ENCODE measurements at places on chromosomes 4 and X.

- DNase-seq = no peak
Observed at GRCh38 chr4:147287588-147287890, 193.4 kb upstream of the EDNRA start.

- DNase-seq = no peak
Observed at GRCh38 chr4:25670991-25671390, 15.3 kb downstream of the SLC34A2 start.

GRCh38 chr4:36532670-36533379 is 251.4 kb downstream of the DTHD1 start:
- no peak for DNase-seq

DNA sequence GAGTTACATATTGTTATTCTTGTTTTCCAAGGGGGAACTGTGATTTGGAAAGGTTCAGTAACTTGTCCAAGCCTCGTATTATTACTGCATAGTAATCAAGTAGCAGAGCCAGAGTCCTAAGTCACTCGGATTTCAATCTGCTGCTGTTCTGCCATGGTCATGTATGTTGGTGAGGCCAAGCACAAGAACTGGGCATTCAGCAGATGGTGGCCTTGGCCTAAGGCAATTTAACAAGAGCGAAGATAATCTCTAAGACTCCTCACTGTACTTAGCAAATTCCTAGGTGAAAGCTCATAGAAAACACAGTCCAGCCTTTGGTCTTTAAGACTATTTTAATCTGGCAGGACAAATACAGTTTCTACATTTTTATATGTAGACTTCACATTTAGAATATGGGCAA is 64.8 kb downstream of the NDST3 start:
- no peak for DNase-seq

DNA sequence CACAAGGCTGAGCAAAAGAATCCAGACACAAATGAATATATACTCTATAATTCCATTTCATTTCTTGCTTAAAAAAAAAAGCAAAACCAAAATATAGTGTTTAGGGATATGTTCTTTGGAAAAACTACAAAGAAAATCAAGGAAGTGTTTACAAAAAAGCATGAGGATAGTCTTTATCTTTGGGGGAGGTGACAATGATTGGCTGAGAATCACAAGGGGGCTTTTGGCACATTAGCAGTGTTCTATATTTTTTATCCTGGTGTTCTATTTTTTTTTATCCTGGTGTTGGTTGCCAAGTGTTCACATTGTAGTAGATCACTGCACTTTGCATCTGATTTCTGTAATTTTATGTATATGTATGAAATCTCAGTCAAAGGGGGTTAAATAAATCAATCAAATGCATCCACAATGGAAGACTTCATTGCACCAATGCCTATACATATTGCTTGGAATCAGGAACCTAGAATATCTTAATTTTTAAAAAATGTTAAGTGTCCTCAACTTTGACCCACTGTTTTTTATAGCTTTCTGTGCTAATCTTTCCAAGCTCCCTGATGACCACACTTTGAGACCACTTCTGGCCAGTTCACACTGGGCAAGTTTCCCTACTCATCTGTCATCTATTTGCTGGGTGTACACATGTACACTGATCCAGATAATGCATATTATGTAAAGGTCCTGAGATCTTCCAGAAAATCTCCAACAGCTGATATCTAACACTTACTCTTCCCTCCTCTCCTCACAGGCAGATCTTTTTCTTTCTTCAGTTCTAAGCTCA is 3.7 kb downstream of the TBC1D9 start:
- DNase-seq = no peak

DNA sequence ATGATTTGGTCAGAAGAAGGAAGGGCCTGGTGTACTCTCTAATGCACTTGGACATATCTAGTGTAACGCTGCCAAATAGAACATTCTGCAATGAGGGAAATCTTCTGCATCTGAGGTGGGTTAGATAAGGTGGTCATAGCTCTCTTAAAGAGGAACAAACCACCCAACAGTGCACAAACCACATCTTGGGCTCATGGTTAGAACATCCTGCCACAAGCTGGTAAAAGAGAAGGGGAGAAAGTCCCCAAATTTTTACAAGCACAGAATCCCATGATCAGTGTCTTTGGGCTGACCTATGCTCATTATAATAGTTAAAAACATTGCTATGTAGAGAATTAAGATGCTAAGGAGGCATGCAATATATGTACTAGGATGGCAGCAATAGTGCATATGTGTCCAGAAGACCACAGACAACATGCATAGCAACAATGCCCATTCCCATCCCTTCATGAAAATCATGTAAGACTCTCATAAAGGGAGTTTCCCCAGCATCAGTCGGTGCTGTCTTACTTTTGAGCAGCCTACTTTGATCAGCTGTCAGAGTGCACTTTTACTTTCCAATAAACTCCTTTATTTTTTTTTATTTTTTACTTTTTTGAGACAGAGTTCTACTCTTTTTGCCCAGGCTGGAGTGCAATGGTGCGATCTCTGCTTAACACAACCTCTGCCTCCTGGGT is 99.7 kb upstream of the SLC7A11 start:
- no peak for DNase-seq

DNA sequence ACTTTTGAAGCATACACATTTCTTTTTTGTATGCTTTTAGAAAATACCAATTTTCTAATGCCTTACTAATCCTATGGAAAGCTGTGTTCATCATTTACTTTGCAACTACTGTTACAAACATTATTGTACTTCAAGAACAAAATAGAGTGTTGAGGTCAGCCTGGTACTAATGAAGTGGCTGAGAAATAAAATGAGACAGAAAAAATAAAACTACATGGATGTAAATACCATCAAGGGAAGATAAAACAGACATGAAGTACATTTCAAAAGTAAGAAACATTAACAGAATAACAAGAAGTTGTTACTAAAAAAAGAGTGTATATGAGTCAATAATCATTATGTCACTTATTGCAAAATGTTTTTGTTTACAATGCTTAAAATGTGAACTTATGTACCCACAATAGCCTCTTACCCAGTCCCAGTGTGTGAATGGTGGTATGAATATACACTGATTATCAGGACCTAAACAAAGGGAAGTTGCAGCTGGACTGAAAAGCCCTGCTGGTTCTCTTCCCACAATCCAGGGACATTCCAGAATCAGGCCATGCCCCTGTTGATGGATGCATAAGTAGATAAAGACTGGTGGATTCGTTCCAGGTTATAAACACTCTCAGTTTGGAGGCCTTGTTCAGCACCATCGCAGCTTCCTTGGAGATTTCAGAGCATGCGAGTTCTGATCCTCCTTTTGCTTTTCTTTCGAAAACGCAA is 2.4 kb upstream of the CSN3 start:
- no peak for DNase-seq

DNA sequence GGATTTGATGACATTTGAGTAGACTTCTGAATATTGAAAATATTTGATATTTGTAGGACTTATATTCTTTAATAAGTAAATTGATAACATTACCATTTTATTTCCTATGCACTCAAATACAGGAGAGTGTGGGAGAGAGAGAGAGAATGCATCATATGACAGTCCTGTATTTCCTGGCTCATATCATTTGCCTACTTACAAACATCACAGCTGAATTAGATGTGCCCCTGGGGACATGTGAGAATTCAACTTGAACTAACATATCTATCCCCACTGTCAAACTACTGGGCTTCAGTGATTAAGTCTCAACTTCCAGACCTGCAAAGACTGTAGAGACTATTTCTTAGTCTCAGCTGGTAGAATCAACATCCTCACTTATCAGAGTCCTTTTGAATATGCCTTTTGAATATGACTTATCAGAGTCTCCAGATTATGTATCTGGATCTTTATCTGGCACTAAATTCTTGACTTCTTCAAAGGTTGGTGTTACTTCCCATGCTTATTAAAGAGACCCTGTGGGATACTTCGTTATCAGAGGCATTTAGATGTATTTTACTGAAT is 75.5 kb downstream of the PABPC4L start:
- no peak for DNase-seq

DNA sequence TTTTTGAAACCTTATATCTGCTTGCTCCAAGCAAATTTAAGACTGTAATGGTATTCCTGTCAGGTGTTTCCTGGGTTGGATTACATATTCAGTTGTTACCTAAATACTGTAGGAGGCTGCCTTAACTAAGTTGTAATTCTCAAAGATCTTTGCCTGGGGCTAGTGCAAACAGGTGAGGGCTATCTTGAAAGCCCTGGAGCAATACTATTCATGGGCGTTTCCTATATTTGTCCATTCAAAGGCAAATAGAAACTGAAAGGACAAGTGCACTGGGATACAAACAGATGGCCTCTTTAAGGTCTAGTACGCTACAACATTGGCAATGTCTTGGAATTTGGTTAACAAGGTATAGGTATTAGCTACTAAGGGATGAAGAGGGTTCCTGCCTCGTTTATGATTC is 84.1 kb upstream of the CT45A1 start:
- no peak for DNase-seq

GRCh38 chr4:164933244-164933643 is 44.2 kb downstream of the TRIM61 start:
- DNase-seq = no peak

GRCh38 chr4:146981651-146982050 is 36.0 kb upstream of the TTC29 start:
- DNase-seq = no peak

GRCh38 chr4:40555176-40555900 is 74.3 kb downstream of the RBM47 start:
- DNase-seq = no peak

DNA sequence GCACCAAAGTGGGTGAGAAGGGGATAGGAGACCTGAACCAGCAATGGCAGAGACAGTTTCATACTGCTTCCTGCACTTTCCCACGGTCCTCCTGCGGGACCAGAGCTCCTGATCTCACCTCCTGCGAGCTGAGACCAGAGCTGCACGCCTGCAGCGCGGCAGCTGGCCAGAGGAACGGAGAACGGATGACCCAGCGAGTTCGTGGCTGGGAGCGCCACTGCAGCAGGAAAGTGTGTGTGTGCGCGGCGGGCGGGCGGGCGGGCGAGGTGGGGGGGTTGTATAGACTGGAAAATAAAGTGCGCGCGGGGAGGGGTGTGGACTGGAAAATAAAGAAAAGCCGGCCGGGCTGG is 16.5 kb downstream of the MCF2 start:
- no peak for DNase-seq

DNA sequence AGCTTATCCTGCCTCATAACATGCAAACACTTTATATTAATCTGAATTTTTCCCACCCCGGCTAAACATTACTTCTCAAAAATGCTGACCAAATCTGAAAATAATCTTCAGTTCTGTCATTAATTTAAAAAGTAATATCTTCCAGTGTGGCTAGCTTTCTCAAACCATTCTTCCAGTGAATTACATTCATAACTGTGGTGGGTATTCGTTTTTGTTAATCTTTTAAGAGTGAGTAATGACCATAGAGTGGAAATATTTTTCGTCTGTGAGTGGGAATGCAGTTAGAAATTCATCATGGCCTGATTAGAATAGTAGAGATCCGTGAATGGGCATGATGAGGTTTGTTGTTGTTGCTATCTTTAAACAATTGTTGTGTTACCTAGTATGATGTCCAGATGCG is 138.6 kb upstream of the SFRP2 start:
- no peak for DNase-seq

- no peak for DNase-seq
Observed at GRCh38 chr4:140615451-140615850, 46.7 kb upstream of the UCP1 start.

- DNase-seq = no peak
Observed at GRCh38 chr4:147994076-147994475, 262.2 kb downstream of the ARHGAP10 start.

- DNase-seq = no peak
Observed at GRCh38 chr4:77073106-77073809, 2.5 kb downstream of the CCNI start.

- DNase-seq = no peak
Observed at GRCh38 chr4:12734586-12734985, 749.6 kb downstream of the RAB28 start.

- no peak for DNase-seq
Observed at GRCh38 chrX:7233580-7234406, 85.8 kb upstream of the PUDP start.

DNA sequence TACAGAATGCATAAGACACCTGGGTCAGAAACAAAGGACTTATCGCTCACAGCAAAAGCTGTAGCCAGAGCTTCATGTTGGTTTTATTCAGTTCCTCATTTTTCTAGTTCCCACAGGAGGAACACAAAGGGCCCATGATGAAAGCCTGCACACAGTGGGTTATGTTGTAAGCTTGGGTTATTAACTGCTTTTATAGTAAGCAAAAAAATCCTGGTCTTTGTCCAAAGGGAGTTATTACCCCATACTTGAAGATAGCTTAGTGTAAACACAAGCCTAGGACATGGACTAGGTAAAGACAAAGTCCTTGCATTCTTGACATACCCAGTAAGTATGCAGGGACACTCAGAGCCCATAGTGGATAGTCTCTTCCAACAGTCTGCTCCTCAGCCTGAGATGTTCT is 11.7 kb downstream of the BBS12 start:
- DNase-seq = no peak

GRCh38 chrX:97308171-97308570 is 424.5 kb downstream of the RPA4 start:
- no peak for DNase-seq

GRCh38 chr4:7276515-7276914 is 84.2 kb downstream of the SORCS2 start:
- DNase-seq = no peak

- DNase-seq = no peak
Observed at GRCh38 chrX:67693928-67694327, 150.1 kb downstream of the AR start.

DNA sequence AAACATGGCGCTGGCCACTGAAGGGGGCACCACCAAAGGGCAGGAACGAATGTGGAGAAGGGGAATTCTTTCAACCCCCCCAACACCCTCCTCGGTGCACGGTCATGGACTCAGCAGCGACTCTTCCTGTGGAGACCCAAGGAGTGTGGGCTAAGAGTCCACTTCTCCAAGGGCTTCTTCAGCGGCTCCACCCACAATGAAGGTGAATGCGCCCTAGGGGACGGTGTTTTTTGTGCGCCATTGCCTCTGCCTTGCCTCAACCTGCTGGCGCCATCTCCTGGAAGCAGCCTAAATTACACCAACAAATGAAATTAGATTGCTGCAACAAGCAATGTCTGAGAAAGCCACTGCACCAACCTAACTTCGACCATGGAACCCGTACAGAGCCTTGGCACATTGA is 169.2 kb upstream of the MAGEB18 start:
- no peak for DNase-seq

GRCh38 chr4:2438822-2439718 is 20.3 kb downstream of the CFAP99 start:
- no peak for DNase-seq

Data from hypothalamus (tissue), 51 donors.